ENCODE measurements at places on chromosomes 6 and 20. TPM values are rescaled to one million over a fixed set of nuclear protein-coding genes. Genes with fewer than 3 reads are reported as not detected.
A peak's percentile ranks its signal among the peaks of the same experiment; 100 is the strongest.

DNA sequence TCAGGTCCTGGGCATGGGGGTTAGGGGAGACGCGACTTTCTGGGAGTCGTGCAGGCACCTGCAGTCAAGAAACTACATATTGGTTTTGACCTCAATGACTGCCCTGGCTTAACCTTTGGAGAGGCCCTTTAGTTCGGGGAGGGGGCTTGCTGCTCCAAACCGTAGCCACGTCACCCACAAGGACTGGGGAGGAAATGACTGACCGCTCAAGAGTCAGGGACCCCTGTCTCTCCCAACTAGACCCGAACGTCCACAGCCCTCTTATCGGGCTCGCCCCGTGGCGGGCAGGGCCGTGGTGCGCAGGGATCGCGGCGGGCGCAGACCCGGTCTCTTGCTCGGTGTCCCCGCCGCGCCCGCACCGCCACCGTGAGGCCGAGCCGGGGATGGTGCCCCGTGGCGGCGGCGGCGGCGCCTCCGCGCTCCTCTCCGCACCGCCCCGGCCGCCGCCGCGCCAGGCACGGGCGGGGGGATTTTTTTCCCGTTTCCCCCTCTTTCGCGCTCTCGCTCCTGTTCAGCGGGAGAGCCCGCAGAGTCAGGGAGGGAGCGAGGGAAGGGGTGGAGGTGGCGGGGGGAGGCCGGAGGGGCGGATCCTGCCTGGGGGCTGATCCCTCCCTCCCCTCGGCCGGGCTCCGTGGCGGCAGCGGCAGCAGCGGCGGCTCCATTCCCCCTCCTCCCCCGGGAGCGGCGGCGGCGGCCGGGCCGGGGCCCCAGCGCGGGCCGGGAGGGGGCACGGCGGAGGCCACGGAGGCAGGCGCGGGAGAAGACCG lies at the start of gene BRPF3:
BRPF3 (plus strand) TSS at position 632 of the 767 bp plus-strand sequence. CDS start 3,579 bp downstream, outside the sequence.
- DNase-seq, result peak; percentile 92

PHACTR3 gene
- polyA plus RNA-seq, result 5.2 TPM

- no peak for DNase-seq
Observed at GRCh38 chr6:17182961-17183360, 81.1 kb downstream of the STMND1 start.

DNA sequence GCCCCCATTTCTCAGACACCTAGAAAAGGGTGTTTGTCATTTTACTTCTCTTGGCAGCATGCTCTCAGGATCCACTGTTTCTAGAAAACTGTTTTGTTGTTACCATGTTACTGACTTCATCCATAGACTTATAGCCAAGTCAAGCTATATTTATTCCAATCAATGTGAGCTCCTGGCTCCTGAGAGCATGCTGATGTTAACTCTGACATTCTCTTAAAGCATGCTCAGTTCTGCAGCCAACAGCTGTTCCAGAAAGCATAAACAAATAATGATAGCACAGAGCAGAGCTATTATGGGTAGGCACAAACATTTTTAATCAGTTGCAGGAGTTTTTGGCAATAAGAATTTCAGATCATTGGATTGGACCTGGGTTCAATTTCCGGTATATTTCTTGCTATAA lies 92.4 kb upstream of the CEP85L start:
- no peak for DNase-seq

GRCh38 chr6:45021676-45022075 lies 306.5 kb upstream of the RUNX2 start:
- no peak for DNase-seq

C6orf141 gene
- 19.5 TPM for polyA plus RNA-seq

STMND1 gene
- polyA plus RNA-seq, result 0.22 TPM

DNA sequence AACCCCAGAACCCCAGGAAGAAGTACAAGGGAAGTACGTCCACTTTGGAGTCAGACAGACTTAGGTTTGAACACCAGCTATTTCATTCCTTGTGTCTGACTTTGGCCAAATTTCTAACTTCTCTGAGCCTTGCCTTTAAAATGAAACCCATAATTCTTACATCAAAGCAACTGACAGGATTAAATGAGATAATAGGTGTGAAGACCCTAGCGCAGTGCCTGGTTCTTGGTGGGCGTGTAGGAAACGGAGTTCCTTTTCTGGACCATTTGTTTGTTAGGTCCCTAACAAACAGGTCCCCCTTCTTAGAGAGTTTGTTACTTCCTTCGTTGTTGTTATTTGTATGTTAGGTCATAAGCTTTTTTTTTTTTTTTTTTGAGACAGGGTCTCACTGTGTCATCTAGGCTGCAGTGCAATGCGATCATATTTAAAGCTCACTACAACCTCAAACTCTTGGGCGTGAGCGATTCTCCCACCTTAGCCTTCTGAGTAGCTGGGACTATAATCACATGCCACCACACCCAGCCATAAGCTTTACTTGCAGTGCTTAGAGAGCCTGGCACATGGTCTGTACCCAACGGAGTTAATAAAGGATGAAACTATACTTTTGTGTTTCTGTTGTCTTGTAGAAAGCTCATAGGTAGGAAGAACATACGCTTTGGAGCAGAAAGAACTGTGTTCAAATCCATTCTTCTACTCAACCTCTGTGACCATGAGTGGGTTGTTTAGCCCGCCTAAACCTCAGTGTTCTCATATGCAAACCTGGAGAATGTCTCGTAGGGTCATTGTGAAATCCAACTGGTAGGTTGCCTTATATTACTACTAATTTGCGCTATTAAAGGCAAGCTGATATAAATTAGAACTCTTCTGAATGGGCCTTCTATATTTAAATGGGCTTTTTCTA lies 21.8 kb upstream of the MROH8 start:
- no peak for DNase-seq

DNA sequence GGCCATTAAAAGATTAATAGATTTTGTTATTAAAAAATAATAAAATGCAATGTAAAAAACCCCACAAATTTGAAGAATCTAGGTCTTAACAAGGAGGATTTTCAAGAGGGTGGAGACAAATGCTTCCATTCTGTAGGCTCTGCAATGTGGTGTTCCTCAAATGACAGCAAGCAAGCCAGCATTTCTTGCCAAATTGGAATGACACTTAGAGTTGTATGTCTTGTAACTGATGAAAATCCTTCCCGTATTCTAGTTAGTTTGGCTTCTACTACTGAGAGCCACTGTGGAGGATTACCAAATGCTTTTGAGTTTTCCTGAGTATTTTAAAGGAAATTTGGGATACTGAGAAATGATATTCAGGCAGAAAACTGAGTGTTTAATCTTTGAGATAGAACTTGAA lies 1225.5 kb upstream of the CITED2 start:
- DNase-seq, result no peak

DNA sequence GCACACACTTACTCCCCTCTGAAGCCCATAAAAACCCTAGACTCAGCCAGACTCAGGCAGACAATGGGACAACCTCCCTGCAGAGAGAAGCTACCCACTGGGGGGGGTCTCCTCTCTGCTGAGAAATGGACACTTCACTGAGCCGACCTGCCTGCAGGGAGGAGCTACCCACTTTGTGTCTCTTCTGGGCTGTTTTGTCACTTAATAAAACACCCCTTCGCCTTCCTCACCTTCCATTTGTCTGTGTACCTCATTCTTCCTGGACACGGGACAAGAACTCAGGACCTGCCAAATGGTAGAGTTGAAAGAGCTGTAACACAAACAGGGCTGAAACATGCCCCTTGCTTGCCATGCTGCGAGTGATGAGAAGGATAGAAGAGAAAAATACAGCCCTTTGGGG lies 151.7 kb upstream of the HDDC2 start:
- DNase-seq, result no peak

DNA sequence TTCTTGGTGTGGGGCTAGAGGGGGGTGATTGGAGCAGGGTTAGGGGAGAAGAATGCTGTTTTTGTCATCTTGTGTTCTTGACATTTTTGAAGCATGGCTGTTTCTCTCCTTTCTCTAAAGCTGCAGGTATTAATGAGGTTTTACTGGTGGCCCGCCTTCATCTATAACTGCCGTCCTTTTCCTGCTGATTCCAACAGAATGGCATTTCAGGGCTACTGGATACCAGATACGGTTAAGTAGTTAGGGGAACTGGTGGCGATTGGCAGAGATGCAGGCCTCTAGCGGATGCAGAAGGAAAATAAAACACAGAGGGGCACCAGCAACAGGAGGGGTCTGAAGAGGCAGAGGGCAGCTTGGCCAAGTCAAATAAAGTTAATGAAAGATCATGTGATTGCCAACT lies 89.7 kb upstream of the EEF1E1 start:
- no peak for DNase-seq

All from small intestine (tissue), 16 donors.